ENCODE measurements at places on chromosomes 1 and 21. TPM values are rescaled to one million over a fixed set of nuclear protein-coding genes. Genes with fewer than 3 reads are reported as not detected.

MR1 gene
- 16.2 TPM for polyA plus RNA-seq

PSMB2 gene
- polyA plus RNA-seq: 46.1 TPM

CHODL gene
- 1.4 TPM for polyA plus RNA-seq

FAM72B gene
- 0.43 TPM for polyA plus RNA-seq

DNA sequence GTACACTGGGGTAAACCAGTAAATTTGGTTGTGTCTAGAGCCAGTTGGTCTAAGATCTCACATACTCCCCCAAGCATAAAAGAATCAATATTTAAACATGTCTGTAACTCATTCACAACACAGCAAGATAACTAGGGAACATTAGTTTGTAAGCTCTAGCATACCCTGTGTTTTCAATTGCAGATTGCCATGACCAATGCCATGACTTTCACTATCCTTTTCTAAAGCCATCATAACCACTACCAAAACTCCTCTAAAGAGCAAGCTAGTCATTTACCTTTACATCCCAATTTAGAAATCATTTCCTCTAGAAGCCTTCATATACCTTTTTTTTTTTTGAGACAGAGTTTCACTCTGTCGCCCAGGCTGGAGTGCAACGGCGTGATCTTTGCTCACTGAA lies 56.5 kb upstream of the PLA2G4A start:
- DNase-seq: no peak

- no peak for DNase-seq
Observed at GRCh38 chr21:16070207-16070651, 340.4 kb downstream of the USP25 start.

GRCh38 chr1:6486433-6487011 lies 4.9 kb downstream of the PLEKHG5 start:
- peak; percentile 53 for DNase-seq

GRCh38 chr1:44616991-44617702 lies 57.1 kb downstream of the TMEM53 start:
- no peak for DNase-seq

DNA sequence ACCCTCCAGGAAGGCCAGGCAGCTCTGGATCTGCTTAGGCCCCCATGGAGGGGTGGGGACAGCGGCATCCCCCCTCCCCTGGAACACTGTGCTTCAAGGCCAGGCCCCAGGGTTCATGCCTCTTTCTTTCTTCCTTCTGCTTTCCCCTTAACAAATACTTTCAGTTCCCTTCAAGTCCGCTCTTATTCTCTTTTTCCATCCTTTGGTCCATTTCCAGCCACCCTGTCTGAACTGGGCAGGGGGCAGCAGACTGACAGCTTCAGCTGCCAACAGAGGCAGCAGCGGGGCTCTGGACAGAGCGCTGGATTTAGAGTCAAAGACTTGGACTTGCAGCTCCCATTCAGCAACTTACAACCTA lies 1.1 kb upstream of the CD244 start:
- DNase-seq: no peak

DNA sequence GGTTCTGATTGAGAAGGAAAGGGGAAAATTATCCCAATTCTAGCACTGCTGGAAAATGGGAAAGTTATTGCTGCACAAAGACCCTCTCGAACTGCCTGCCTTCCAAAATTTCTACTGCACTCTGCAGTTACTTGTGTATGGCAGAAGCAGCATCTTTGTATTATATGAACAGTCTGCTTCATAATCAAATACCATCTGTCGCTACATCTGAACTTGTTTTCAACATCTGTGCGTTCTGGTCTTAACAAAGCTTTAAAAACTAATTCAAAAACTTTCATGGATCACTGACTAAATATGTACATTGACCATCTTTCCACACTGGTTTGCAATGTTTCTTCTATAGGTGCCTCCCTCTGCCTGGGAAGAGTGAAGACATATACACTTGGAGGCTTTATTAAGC lies 79.2 kb downstream of the PROX1 start:
- DNase-seq: no peak

DNA sequence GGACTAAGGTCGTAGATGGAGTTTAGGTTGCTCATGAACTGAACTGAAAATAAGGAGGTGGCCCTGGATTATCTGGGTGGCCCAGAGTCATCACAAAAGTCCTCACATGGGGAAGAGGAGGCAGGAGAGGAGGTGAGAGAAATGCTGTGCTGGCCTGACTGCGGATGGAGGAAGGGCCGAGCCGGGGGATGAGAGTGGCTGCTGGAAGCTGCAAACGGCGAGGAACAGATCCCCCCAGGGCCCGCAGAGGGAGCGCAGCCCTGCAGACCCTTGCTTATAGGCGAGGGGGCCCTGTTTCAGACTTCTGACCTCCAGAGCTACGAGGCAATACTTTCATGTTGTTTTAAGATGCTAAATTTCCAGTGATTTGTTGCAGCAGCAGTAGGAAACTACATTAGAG lies 102.7 kb upstream of the C1orf174 start:
- no peak for DNase-seq

GRCh38 chr1:157844089-157844830 lies 2.7 kb upstream of the CD5L start:
- DNase-seq: no peak

GRCh38 chr1:147837129-147837963 lies 65.2 kb upstream of the GJA8 start:
- no peak for DNase-seq

- DNase-seq: no peak
Observed at GRCh38 chr1:245000872-245001188, 136.5 kb upstream of the HNRNPU start.

- DNase-seq: no peak
Observed at GRCh38 chr1:204511366-204511765, 4.8 kb upstream of the MDM4 start.

- DNase-seq: peak; percentile 18
Observed at GRCh38 chr1:25780318-25781129, 19.5 kb upstream of the SELENON start.

GRCh38 chr1:54331843-54332463 lies 74.2 kb downstream of the SSBP3 start:
- no peak for DNase-seq

- DNase-seq: no peak
Observed at GRCh38 chr1:36599828-36600227, 117.1 kb upstream of the CSF3R start.
